ENCODE measurements at places on chromosomes 7 and 10.

DNA sequence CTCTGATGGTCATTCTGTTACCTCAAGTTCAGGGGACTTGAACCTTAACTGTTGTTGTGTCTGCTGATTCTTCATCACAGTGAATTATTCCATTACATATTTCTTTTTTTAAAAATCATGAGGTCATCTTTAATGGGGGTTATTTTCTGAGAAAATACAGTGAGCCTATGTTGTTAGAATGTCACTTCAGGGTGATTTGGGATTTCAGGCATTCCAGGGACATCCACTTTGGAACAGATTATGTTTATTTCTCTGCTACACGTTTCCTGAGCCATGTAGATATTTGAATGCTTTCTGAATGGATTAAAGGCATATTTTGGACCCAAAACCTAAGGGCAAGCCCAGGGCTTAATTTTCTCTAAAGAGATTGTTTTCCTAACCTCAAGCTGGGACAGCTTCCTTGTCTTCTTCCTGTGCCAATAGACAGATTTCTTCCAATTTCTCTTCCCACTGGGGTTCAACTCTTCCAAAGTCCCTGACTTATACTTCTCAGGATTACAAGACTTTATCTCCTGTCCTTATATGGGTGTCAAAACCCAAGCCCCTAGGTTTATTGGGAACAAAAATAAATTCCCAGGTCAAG is 271.7 kb downstream of the ARHGAP12 start:
- no peak for DNase-seq

GRCh38 chr10:129163531-129163930 is 303.5 kb upstream of the MGMT start:
- DNase-seq: no peak

- no peak for DNase-seq
Observed at GRCh38 chr7:7653593-7654187, 13.1 kb downstream of the UMAD1 start.

GRCh38 chr7:80444811-80445210 is 67.1 kb downstream of the GNAT3 start:
- no peak for DNase-seq

GRCh38 chr7:106180721-106181120 is 68.6 kb upstream of the SYPL1 start:
- no peak for DNase-seq

DNA sequence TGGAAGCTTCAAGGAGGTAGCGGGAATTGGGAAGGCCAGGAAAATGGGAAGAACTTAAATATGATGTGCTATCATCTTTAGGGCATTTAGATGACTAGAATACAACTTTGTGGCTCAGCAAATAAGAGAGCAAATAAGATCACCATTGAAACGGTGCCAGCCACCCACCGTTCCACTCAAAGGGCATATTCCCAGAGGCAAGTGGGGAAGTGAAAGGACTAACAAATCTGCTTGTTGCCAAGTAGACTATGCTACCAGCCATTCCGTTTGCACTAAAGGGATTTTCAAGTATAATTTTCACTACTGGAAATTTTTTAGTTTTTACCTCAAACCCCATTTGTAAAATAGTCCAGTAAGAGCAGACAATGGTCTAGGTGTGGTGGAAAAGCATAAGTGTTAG is 4.0 kb upstream of the PPP1R3C start:
- DNase-seq: no peak

- DNase-seq: no peak
Observed at GRCh38 chr7:2862831-2863361, 18.8 kb upstream of the GNA12 start.

GRCh38 chr10:31704195-31704594 is 224.4 kb downstream of the ARHGAP12 start:
- no peak for DNase-seq

GRCh38 chr10:20166096-20166675 is 350.0 kb downstream of the PLXDC2 start:
- DNase-seq: no peak

DNA sequence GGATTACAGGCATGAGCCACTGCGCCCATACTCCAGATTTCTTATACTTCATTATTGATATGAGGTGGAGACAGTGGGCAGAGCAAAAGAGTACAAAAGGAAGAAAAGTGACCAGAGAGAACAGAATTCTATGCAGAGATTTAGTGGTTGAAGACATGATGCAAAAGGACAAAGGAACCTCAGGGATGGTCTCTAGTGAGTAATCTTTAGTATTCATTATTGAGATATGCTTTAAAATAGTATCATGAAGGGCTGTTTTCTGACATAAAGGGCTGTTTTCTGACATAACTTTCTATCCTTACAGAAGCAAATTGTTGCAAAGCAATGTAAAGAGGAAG is 81.2 kb upstream of the OIT3 start:
- no peak for DNase-seq

DNA sequence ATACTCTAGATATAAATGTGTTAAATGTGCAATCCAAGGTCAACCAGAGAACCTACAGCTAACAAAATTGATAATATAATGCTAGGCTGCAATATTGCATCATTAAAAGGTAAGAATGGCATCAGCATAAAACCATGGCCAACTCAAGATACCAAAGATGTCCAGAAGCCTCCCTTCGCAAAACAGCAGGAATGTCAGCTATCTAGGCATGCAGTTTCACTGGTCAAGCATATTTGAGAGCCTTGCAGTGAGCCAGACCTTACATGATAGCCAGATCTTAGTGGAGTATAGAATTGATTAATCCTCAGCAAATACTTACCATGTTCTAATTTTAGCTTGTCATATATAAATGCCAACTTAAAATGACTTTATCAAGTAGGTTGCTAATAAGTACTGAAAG is 138.8 kb downstream of the ZEB1 start:
- no peak for DNase-seq

- no peak for DNase-seq
Observed at GRCh38 chr7:118872568-118872967, 648.1 kb downstream of the ANKRD7 start.

- no peak for DNase-seq
Observed at GRCh38 chr7:41333511-41333910, 369.4 kb downstream of the INHBA start.

DNA sequence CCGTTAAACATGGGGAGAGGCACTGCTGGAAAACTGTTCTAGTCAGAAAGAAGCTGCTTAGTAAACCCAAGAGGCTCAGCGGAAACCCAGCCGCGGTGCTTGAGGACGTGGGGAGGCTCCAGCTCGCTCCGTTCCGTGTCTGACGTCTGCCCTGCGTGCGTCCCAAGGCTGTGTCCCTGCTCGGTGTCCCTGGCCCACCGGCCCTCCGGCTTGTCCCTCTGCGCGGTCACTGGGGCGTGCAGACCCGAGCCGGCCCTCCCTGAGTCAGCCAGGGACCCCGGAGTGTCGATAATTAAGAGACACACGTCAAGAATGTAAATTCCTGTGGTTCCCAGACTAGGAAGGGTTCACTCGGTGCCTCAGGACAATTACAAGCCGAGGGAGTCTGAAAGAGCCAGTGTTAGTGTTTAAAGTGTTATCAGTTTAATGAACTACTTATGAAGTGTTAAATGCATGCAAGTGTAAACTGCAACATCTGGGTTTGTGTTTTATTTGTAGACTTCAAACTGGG is 98.9 kb downstream of the WDR11 start:
- DNase-seq: no peak

DNA sequence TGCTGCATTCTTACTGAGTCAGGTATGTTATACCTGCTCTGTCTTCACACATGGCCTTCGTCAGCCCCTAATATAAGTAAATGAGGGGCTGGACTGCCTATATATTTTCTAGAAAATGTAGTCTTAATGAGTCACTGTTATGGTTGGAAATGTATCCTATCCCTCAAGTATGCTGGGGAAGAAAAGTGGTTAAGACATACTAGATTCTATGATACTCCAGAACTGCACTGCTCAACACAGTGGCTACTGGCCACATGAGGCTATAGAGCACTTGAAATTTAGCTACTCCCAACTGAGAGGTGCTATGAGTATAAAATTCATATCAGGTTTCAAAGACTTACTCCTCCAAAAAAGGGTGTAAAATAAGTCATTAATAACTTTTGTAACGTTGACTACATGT is 104.3 kb upstream of the STEAP1B start:
- DNase-seq: no peak

- no peak for DNase-seq
Observed at GRCh38 chr7:64634406-64635062, 31.4 kb upstream of the ZNF107 start.

GRCh38 chr7:111086532-111086931 is 4.4 kb upstream of the LRRN3 start:
- no peak for DNase-seq

DNA sequence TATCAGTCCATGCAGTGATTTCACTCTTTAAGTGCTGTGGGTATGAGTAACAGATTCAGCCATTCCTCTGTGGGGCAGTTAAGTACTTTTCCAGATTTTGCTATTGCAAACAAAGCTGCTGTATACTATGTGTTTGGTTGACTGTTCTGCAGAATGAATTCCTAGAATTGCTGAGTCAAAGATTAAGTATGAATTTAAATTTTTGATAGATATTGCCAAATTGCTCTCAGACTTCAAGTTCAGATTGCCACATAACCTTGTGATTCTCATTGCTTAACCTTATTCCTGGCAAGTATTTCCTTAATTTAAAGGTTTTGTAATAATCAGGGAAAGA is 21.6 kb upstream of the SAR1A start:
- DNase-seq: no peak

DNA sequence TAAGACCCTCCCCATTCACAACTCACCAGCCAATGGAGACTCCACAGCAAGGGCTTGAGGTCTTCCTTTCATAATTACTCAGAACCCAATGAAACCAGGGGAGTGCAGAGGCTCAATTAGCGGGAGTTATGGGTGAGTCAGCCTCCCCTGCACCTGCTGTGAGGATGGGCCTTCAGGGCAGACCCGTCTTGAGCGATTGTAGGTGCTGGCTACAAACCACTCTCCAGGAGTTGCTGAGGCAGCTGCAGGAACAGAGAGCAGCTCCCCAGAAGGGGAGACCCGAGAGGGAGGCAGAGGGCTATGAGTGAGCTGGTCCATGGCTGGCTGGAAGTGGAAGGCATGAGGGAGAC is 58.5 kb upstream of the SORCS3 start:
- DNase-seq: no peak

DNA sequence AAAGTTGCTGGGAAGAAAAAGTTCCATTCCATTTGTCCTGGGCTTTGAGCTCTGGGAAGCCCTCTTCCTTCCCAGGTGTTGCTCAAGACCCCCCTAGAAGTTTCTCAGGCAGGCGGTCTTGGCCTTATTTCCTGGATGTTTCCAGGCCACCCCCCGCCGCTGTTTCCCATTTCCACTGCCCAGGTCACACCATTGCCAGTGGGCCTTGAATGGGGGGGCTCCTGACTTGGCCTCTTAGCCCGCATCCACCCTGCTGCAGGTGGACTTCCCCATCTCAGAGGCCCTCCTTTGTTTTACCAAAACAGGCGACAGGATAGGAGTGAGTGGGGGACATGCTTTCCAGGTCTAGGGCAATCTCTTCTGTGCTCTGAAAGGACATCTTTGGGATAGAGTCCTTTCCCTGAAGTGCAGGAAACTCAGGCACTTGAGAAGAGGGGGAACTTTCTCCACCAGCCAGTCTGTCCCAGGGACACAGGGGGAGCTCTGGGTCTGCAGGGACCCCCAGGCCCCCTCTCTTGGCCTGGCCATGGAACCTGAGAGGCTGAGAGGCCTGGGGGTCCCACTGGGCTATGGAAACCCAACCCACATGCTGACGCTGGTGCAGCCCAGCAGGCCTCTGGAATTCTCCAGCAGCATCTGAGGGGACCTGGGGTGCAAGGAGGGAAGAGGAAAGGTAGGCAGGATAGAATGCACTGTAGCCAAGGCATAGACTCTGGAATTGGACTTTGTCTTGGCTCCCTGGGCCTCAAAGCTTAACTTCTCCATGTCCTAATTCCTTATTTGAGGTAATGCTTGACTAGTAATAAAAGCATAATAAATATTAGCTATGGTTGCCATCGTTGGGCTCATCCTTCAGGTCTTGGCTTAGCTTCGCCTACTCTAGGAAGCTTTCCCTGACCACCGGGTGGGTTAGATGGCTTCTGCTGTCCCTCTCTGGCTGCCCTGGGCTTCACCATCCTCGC is 17.6 kb downstream of the NEURL1 start:
- DNase-seq: no peak

DNA sequence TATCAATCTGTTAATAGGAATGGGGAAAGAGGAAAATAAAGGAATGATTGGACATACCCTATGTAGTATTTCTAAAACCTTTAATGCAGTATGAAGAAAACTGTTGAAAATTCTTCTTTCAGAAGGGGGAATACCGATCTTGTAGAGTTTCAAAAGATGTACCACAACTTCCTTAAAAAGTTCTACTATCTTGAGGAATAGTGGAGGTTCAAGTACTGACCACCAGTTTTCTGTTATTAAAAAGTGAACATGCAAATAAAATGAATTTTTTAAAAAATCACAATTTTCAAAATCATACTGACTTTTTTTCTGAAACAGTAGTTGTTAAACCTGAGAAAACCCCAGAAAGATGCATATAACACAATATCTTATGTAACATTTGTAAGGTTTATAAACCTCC is 86.5 kb downstream of the HERC4 start:
- no peak for DNase-seq

DNA sequence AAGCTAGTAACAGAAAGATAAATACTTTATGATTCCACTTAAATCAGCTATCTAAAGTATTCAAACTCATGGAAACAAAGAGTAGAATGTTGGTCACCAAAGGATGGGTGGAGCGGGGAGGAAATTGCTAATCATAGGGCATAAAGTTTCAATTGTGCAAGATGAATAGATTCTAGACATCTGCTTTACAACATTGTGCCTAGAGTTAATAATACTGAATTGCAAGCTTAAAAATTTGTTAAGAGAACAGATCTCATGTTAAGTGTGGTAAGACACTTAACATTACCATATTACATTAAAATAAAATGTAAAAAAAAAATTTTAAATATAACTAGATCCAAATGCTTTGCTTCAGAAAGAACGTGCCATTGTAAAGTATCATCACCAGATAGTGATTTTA is 411.1 kb upstream of the MBL2 start:
- DNase-seq: no peak

GRCh38 chr7:47318395-47319182 is 263.3 kb downstream of the TNS3 start:
- no peak for DNase-seq

DNA sequence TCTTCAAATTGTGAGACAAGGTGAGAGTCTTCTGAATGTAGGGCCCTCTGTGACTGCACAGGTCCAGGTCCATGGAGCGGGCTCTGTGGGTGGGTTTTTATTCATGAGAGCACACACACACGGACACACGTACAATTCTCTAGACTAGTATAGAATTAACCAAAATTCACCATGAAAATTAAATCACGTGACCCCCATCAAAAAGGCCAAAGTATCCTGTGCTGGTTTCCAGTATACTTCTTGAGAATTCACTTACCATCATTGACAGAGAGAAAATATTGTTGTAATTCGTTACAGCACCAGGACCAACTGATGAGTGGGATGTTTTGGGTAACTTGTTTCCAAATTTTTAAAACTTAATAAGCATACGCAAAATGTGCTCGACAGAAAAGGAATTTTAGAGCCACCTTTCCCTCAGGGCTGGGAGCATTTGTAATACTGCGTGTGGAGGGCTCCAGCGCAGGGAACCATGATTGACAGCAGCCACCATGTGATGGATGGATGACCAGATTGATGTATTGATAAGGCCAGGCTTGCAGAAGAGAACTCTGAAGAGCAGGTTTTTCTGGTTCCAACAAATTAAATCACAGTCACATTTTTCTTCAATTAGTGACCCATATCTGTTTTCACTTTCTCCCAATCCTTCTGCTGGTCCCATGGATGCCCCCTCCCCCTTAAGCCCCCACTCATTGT is 14.9 kb upstream of the DNTT start:
- DNase-seq: no peak

All from stimulated activated CD4-positive, alpha-beta T cell treated with anti-CD3 and anti-CD28 coated beads, TNF-alpha, amount 100 ng/mL, for 1 hour (primary cell).